HCEC 1CT (cell line): ENCODE measurements at places on chromosomes 3 and 15.
A peak's percentile ranks its signal among the peaks of the same experiment; 100 is the strongest.

DNA sequence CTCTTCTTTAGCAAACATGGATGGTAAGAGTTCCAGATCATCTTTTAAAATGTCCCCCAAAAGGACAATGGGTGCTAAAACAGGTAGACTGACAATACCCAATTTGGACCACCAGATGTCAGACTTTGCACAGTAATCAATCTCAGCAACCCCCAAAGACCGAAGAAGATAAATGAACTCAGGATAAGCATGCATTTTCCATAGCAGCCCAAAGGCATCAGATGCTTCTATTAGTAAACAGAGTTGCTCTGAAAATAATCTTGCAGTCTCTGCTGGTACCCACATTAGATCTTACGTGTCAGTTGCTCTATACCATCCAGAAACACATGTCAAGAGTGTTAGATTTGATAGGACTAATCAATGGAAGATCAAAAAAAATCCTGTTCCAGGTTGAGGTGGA, 20.6 kb downstream of the MYH15 start:
- peak; percentile 43 for DNase-seq

GRCh38 chr3:156417559-156418132, 137.3 kb downstream of the SSR3 start:
- no peak for DNase-seq

DNA sequence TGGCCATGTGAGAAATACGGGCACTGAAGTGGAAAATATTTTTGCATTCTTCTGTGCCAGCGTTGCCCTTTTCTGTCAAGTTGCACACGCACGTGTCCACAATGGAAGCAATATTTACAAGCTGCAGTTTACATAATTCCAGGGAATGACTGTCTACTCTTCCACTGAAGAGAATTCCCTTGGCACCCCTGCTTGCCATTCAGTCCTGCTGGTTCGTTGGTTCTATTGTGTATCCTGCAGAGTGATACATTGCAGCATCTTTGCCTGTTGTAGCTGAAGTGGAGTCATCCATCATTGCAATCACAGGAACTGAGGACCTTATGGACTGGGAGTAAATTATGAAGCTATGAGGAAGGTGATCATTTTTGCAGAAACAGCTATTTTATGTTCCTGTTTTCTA, 759.4 kb downstream of the ROBO2 start:
- no peak for DNase-seq

GRCh38 chr15:69340243-69340900, 41.7 kb downstream of the PAQR5 start:
- no peak for DNase-seq

DNA sequence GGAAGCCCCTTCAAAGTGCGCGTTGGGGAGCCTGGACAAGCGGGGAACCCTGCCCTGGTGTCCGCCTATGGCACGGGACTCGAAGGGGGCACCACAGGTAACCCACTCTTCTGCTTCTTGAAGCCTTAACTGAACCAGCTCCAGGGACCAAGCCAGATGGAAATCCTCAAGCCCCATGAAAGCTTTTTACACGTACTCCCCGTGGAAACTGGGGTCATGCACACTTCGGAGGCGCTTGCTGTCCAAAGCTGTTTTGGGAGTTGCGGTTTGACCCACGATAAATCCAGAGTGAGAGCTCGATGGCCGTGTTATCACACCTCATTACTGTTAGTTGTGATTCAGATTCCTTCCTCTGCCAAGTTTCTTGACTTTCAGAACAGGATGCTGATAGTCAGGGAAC, 47.5 kb downstream of the DNASE1L3 start:
- no peak for DNase-seq

GRCh38 chr15:91879158-91879557, 25.6 kb downstream of the SLCO3A1 start:
- DNase-seq: no peak

DNA sequence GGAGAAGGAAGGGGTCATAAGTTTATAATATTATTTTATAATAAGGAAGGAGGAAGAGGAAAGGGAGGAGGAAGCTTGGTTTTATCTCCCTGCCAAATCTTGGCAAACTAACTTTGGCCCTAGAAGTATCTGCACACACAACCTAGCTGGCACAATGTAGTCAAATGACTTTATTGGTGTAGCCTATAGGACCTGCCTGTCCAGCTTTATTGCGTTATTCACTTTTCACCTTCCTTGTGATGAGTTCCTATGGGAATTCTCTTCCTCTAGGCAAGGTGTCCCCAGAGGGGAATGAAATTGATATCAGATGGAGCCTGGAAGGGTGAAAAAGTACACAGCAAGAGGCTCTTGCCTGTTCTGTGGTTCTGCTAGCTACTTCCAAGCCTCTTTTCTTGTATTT, 111.2 kb upstream of the SLC25A36 start:
- no peak for DNase-seq

DNA sequence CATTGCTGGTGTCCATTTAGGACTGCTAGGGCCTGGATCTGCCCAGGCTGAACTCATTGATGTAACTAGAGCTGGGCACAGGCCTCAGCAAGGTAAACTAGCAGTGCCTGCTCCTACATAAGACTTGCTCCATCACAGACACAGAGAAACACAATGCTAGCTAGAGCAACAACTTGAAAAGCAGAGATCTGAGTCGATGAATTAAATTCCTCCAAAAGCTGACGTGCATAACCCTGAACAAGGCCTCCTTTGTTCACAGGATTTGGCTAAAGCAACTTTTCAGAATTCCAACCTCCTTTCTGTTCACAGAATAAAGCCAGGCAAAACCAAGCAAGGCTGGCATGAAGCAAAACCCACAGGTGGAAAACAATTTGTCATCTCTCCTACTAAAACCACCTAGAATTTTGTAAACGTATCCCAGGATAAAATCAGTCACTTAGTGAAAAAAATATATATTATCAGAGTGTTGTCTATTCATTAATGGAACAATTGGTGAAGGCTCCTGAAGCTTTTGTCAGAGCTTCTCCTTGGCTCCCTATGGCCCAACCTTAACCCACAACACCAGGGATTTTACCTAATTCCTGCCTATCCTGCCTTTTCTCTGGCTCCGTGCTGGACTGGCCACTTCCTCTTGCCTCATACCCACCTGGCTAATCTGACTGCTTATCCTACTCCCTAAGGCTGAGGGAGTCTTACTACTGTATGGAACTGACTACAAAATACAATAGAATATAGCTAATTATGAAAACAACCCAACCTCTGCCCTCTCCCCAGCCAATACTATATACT, 39.9 kb downstream of the PLCH1 start:
- DNase-seq: no peak

DNA sequence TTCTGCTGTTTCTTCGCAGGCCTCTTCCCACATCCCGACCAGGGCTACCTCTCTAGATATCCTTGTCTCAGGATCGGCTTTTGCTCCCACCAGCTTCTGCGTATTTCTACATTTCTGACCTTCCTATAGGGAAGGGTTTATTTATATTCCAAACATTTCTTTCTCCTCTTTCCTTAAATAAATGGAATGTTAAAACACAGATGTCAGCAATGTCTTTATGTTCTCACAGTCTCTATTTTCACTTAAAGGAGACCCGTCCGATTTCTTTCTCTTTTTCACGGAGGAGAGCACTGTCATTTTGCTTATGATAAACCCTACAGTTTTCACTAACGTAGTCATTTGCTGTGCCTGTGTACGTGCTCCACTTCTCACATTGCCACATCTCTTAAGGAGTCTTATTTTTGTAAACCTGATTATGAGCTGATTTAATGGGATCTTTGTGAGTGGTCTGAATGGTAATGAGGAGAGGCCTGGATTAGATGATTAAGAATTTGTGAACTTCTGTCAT, 630 bp downstream of the KIF15 start:
- DNase-seq: peak; percentile 8

GRCh38 chr3:170709046-170709445, 123.2 kb upstream of the SLC7A14 start:
- peak; percentile 99 for DNase-seq

DNA sequence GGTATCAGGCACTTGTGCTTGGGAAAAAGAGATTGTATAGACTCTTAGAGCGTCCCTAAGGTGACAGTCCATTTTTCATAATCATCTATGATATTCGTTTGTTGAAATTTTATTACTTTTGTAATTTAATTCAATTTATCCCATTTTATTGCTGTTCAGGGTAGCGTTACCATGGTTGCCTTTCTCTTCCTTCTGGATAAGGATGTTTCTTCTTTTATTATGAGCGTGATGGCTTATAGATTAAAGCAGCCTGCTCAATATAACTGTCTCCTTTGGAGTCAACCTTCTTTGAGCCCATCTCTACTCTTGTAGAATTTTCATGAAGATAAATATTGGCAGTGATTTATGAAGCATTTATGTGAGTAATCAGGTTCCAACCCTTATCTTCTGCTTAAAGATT, 182.0 kb downstream of the LRTM1 start:
- no peak for DNase-seq

DNA sequence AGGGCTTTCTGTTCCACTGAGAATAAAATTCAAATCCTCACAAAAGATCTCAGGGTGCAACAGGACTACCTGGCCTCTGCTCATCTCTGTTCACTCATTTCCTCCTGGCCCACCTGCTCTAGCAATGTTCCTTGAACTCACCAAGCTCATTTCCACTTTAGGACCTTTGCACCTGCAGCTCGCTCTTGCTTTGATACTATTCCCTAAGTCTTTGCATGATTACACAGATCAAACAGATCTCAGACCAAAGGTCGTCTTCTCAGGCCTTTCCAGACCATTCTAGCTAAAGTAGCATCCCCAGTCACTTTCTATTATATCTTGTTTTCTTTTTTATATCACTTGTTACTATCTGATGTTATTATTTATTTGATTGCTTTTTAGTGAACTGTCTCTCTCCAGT, 54.7 kb downstream of the B3GNT5 start:
- DNase-seq: no peak

- DNase-seq: no peak
Observed at GRCh38 chr15:75049392-75049791, 26.0 kb downstream of the PPCDC start.

- DNase-seq: no peak
Observed at GRCh38 chr15:53454843-53455721, 304.4 kb downstream of the WDR72 start.

GRCh38 chr3:111601810-111602209, 6.7 kb upstream of the ZBED2 start:
- peak; percentile 20 for DNase-seq

DNA sequence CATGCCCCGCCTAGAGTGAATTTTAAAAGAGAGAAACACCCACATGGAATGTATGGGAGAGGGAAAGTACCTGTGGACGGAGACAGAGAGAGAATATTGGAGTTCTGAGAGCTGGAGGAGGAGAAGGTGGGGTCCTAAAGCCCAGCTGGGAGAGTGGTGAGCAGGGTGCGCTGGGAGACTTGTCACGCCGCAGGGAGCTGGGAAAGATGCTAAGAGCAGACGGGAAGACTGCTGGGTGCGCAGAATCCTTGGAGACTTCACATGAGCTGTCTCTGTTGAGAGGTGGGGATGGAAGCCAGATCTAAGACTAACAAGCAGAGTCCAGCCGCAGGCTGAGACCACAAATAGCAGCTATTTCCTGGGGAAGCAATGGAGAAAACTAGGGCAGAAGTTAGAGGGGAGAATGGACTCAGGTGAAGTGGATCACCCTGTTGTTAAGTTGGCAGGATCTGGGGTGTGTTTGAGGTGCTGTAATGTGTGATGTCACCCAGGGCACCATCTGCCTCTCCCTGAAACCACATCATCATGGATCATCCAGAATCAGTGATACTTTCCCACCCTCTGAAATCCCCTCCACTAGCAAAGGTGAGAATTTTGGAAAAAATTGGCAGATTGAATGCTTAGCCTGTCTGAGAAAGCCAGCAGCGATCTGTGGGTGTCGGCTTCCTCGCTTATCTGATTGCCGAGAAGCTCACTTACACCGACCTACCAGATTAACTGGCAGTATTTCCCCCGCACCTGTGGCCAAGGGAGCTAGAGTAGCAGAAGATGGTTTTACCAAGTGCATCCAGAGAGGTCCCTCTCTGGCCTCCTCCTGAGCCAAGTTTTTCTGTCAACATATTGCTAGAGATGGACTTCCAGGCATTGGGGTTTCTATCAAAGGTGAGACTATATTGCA, 174.8 kb upstream of the BHLHE40 start:
- no peak for DNase-seq

- no peak for DNase-seq
Observed at GRCh38 chr15:22939051-22939450, 41.1 kb downstream of the CYFIP1 start.

DNA sequence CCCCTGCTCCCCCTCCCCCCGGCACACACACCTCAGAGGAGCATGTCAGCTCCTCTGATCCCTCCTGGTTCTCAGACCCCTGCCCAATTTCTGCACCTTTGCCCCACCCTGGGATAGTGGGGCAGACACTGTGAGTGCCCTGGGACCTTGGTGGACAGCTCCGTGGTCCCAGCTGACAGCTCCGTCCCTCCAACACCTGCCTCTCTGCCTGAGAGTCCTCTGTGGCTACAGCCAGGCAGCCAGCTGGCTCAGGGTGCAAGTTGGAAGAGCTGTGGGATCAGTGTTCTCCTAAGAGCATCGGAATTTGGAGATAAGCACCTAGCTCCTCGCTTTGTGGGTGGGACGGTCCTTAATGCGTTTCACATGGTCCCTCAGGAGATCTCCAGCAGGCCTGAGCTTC, 43.7 kb upstream of the PGPEP1L start:
- DNase-seq: no peak

DNA sequence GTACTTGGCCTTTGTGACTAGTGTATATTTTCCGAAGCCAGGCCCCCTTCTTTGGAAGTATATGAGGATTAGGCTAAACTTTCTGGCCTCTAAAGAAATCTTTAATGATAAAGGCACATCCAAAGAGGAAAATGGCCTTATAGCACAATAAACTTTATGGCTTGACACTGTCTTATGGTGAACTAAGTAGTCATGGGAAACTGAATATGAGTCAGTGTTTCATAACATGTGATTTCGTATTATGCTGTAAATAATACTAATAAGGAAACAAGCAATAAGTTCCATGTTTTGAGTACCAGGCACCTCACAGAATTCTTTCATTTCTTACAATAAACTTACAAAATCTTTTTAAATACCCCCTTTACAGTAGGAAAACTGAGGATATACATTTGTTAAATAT, 8.2 kb downstream of the ZPLD1 start:
- DNase-seq: peak; percentile 44

- DNase-seq: no peak
Observed at GRCh38 chr3:141174674-141175073, 57.0 kb upstream of the PXYLP1 start.

- peak; percentile 82 for DNase-seq
Observed at GRCh38 chr3:155242342-155242741, 51.1 kb downstream of the STRIT1 start.
